ENCODE measurements at places on chromosomes 5 and 9.

DNA sequence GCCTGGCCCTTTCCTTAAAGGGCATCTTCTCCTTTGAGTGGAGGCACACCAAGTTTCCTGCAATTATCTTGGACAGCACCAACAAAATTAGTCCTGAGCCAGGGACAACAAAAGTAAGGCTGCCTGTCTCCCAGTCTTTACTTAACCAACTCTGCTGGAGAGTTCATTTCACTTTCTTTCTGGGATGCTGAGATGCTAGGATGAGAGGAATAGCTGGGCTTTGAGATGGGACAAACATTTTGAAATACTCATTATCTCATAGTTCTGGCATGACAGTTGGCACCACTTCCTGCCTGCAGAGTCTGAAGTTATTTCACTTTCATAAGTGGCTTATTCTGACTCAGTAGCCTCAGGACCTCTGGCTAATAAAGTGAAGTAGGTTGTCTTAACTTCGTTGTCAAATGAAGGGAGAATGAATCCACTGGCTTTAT, 157.0 kb downstream of the C9orf152 start:
- no peak for DNase-seq

DNA sequence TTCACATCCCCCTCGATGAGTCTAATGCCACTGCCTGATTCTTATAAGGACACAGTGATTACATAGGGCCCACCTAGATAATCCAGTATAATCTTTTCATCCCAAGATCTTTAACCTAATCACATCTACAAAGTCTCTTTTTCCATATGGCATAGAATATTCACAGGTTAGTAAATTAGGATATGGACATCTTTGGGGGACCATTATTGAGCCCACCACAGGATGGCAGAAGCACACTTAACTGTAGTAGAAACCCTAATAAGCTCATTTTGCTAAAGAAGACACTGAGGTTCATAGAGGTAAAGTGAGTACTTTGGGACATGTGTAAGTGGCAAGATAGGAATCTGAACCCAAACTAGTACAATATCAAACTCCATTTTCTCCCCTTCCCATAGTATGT, 38.9 kb downstream of the ASTN2 start:
- DNase-seq: no peak

- no peak for DNase-seq
Observed at GRCh38 chr5:151205411-151205810, 18.5 kb downstream of the CCDC69 start.

- no peak for DNase-seq
Observed at GRCh38 chr5:58834242-58835225, 251.7 kb downstream of the RAB3C start.

GRCh38 chr9:16052146-16052545, 499.3 kb downstream of the CCDC171 start:
- DNase-seq: no peak

- DNase-seq: no peak
Observed at GRCh38 chr5:173315495-173316338, 12.5 kb downstream of the STC2 start.
